ENCODE measurements at places on chromosomes 4 and X.

DNA sequence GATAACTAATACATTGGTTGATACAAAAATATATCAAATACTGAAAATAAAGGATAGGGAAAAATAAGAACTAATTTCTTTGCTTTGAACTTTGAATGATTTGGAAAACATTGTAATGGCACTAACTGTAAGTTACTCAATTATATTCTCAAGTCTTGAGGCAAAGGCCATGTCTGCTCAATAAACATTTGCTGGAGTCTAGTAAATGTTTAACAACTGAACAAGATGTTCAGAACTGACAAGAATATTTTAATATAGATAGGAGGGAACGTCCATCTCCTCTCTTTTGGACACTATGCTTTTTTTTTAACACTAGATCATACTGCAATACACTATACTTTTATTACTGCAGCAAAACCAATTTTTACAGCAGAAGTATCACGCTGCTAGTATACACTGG, 76.2 kb downstream of the PRSS12 start:
- no peak for DNase-seq

GRCh38 chr4:112859456-112860184, 189.8 kb upstream of the ANK2 start:
- DNase-seq, result no peak

GRCh38 chr4:165634766-165635165, 238.3 kb upstream of the TLL1 start:
- DNase-seq, result no peak

DNA sequence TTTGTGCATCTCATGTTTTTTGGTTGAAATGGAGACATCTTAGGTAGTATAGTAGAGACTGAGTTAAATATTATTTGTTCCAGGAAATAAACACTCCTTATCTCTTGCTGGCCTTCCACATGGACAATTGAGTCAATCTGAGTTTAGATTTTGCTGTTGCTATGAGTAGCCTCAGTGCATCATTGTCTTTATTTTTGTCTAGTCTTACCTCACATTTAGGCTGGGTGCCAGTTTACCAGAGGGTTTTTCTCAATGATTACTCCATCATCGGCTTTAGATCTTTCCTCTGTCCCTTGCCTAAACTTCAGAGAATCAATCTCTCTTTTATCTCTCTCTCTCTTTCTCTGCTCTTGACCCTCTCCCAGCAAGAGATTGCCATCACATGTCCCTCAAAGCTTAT, 73.6 kb downstream of the GABRB1 start:
- DNase-seq, result no peak

DNA sequence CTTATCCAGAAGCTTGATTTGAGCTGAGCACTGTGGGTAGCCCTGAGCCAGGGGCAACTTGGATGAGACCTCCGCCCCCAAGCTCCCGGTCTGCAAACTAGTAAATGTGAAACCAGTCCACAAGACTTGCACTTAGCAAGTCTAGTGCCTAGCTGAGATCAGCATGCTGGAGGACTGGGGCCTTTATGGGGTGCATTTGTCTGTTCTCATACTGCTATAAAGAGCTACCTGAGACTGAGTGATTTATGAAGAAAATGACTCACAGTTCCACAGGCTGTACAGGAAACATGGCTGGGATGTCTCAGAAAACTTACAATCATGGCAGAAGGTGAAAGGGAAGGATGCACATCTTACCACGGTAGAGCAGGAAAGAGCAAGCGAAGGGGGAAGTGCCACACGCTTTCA, 42.1 kb upstream of the HOPX start:
- no peak for DNase-seq

GRCh38 chr4:184237612-184238011, 19.9 kb upstream of the ENPP6 start:
- DNase-seq, result no peak

DNA sequence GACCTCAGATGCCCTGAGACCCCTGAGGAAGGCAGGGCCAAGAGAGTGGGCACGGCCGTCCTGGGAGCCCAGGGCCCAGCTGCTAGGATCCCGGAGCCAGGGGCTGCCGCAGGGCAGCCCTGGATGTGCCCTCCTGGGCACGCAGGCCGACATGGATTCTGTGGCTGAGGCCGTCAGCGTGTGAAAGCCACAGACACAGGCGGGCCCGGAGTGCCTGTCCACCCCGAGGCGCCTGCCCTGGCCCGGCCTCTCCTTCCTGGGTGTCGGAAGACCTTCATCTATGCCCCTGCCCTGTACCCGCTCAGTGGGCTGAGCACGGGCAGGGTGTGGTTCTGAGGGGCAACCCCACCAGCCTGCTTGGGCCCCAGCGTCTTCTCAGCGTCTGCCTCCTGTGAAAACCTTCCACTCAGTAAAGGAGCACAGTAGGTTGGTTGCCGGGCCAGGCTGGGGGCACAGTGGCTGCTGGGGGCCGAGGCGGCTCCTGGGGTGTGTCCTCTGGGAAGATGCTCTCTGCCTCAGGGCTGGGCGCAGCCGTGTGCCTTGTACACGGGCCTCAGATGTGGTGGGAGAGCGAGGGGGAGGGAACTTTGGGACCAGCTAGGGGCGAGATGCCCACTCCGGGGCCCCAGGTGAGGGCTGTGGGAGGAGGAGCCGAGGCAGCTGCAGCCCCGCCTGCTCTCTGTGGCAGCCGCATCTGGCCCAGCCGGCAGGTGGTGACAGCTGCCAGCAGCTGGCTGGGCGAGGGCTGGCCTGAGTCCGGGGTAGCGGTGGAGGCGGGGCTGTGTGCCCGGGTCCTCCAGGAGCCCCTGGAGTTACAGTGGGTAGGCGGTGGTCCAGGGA, 20.8 kb downstream of the FGFRL1 start:
- no peak for DNase-seq

GRCh38 chr4:119748853-119749252, 120.2 kb upstream of the PDE5A start:
- DNase-seq, result no peak

DNA sequence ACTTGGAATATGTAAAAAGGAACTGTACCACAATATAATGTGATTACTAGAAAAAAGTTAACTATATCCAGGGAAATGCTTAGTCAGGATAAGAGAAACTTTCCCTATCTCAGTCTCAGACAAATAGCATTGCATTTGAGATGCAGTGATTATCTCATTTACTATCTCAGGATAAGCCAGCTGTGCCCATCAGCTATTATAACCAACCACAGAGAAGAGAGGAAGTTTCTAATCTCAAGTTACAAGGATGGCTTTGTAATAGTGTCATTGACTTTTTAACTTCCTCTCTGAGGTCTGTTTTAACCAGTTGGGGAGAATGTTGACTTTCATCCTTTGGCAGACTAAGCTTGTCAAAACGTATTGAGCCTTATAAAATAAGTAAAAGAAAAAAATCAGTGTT, 56.5 kb downstream of the SNX25 start:
- DNase-seq, result no peak

DNA sequence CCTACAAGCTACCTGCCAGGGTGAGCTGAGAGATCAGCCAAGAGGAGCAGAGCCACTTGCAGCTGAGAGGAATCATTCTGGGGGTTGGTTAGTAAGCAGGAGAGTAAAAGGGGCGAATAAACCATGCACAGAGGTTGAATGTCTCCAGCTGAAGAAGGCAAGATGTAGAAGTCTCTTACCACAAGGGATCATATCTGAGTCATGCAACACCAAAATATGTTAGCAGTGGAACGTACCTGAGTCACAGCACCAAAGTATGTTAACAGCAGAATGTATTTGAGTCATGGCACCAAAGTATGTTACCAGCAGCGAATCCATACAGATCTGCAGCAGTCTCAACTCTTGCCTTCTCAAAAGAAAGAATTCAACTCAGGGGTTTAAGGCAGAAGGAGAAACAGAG, 29.9 kb downstream of the C4orf51 start:
- DNase-seq, result peak; percentile 28

DNA sequence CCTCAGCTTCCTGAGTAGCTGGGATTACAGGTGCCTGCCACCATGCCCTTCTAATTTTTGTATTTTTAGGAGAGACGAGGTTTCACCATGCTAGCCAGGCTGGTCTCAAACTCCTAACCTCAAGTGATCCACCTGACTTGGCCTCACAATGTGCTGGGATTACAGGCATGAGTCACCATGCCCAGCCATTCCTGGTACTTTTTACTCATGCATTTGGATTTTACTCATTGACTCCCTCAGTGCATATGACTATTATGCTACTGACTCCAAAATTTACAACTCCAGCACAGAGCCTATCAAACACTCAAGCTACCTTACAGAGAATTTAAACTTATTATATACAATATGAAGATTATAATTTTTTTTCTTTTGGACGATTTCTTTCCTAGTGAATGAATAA, 199.9 kb downstream of the CXXC4 start:
- DNase-seq, result no peak

DNA sequence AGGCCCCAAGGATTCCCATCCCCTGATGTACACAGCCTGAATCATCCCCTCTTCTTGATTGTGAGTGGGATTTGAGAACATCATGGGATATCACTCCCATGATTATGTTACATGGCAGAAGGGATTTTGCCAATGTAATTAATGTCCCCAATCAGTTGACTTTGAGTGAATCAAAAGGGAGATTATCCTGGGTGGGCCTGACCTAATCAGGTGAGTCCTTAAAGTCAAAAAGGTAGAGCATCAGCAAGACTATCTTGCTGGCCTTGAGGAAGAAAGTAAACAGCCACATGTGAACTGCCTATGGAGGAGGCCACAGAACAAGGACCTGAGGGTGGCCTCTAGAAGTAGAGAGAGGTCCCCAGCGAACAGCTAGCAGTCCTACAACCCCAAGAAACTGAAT, 203.1 kb upstream of the ATP6AP2 start:
- DNase-seq, result no peak

- DNase-seq, result peak; percentile 87
These were observed 47.9 kb downstream of the CXCL1 start for GRCh38 chr4:73917081-73917501.

GRCh38 chrX:75301060-75301459, 27.2 kb downstream of the UPRT start:
- DNase-seq, result no peak

DNA sequence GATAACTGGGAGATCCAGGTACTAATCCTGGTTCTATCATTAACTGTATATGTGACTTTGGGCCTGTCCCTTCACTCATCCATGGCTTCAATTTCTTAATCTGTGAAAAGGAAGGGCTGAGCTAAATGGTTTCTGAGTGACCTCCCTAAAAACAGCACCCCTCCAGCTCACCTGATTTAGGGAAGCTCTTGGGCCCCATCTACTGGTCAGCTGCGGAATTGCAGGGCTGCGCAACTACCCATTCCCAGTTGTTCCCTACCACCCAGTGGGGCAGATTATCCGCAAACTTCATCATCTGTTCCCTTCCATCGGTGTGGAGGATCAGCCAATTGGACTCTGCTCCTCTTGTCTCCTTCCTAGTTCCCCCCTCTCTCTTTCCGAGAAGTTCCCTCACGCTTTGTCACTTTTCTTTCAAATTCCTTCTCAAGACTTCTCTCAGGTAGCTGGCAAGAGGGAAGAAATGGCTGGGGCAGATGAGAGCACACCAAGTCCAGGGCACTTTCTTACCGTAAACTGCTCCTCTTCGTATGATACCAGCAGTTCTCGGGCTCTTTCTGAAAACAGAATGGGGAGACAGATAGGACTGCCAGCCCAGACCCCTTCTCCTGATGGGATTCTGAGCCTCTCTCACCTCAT, 5.8 kb downstream of the LAS1L start:
- DNase-seq, result no peak

- DNase-seq, result no peak
These were observed 17.0 kb upstream of the SLAIN2 start for GRCh38 chr4:48324281-48324680.

DNA sequence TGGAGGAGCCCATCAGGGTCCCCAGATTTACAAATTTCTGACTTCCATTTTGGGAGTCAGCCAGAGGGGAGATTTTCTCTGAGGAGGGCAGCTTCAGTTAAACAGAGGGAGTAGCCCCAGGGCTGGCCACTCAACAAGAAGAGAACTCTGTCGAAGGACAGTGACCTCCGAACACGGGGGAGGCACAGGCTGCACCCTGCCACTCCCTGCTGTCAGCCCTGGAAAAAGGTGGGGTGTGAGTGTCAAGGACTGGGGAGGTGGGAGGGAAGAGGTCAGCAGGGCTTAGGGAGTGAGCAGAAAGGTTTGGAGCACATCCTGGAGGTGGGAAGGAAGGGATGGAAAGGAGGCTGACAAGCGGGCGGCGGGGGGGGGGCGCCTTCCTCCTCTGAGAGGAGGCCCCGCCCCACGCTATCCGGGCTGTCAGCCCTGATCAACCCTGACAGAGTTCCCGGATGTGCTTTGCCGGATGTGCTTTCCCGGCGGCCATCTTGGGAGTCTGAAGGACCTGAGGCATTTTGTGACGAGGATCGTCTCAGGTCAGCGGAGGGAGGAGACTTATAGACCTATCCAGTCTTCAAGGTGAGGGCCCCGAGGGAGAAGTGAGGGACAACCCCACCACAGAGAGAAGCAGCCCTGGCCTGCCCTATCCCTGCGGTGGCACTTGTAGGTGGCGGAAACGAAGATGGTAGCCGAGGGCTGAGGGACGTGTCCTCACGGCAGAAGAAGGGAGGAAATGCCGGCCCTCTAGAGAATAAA, at the start of gene MAGEC1:
MAGEC1 (plus strand) TSS at position 495 of the 756 bp plus-strand sequence. CDS start 1,179 bp downstream, outside the sequence.
- DNase-seq, result no peak

- no peak for DNase-seq
These were observed 39.5 kb upstream of the RELL1 start for GRCh38 chr4:37725718-37726117.

GRCh38 chr4:8538703-8539567, 41.3 kb upstream of the GPR78 start:
- DNase-seq, result peak; percentile 80

GRCh38 chr4:37132975-37133360, 111.6 kb upstream of the NWD2 start:
- no peak for DNase-seq

DNA sequence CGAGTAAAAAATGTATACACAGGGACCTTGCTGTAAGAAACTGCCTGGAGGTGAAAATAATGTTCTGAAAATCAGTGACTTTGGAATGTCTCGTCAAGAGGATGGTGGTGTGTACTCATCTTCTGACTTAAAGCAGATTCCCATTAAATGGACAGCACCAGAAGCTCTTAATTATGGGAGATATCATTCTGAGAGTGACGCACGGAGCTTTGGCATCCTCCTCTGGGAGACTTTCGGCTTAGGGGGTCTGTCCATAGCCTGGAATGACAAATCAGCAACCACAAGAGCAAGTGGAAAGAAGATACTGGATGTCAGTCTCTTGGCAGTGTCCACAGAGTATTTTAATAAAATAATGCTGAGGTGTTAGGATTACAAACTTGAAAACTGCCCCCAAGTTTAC, 129.4 kb downstream of the THOC2 start:
- no peak for DNase-seq

DNA sequence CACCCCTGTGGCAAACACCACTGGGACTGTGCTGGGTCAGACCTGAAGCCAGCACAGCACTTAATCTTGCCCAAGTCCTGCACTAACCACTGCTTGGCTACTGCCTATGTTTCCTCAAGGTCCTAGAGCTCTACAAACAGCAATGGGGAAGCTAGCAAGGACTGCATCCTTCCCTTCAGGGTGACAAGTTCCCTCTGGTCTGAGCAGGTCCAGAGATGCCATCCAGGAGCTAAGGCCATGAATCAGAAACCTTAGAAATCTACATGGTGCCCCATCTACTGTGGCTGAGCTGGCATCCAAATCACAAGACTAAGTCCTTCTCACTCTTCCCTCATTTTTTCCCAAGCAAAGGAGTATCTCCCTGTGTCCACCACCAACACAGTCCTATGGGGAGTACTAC, 239.7 kb upstream of the UGT8 start:
- DNase-seq, result no peak

GRCh38 chr4:12399781-12400180, 971.1 kb upstream of the HS3ST1 start:
- DNase-seq, result no peak

- no peak for DNase-seq
These were observed 180.7 kb downstream of the ADGRL3 start for GRCh38 chr4:61380865-61381264.

Measured in RCC 7860 (cell line).